ENCODE measurements at places on chromosomes 13 and 19.

DNA sequence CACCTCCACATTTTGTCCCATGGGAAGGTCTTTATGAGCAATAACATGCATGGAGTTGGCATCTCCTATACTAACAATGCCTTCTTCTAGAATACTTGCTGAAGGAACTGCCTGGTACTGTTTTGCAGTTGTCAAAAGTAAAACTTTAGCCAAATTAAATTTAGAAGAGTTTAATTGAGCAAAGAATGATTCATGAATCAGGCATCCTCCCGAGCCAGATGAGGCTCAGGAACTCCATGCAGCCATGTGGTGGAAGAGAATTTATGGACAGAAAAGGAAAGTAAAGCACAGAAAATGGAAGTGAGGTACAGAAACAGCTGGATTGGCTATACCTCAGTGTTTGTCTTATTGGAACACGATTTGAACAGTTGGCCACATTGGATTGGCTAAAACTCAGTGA lies 1081.9 kb downstream of the SLITRK1 start:
- DNase-seq = no peak

DNA sequence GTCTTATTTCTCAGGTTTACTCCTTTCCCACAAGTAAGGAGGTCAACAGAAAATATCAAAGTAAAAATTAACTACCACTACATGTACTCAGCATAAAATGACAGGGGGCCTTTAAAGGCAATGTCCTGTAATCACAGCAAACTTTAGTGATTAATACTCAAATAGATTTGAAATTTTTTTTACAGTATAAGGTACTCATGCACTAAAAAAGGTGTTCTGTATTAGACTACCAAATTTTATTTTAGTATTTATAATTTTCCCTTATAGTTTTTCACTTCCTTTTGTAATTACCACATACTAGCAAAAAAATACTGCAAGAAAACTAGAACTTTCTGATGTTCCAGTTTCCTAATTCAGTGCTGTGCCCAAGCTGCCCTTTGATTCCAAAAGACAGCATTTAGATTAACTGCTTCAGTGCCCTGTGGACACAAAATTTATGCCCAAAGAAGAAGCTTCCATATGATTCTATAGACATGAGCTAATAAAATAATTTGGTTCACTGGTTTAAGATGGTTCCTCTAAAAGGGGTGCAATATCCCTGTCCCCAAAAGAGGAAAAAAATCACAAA lies 70.6 kb downstream of the KLF12 start:
- DNase-seq = no peak

- DNase-seq = no peak
Measured at GRCh38 chr19:12656899-12657571, 9.5 kb downstream of the MAN2B1 start.

- DNase-seq = no peak
Measured at GRCh38 chr13:44814836-44815235, 174.4 kb downstream of the NUFIP1 start.

DNA sequence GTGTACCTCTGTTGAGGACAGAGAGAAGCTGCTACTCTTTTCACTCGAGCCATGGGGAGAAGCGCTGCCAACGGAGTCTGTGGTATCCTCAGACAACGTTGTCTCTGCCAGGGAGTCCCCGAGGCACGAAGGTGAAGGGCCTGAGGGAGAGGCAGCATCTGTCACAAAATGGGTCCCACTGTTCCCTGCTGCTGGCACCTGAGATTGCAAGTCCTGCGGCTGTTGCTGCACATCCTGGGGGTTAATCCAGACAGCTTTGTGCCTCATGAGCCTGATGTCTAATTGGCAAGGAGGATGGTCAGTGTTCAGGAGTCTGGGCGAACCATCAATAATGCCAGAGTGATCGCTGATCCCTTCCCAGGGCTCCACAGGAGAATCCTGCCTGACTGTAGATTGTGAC lies 15.0 kb downstream of the RUBCNL start:
- no peak for DNase-seq

- DNase-seq = no peak
Measured at GRCh38 chr19:16435999-16436650, 35.6 kb downstream of the EPS15L1 start.

DNA sequence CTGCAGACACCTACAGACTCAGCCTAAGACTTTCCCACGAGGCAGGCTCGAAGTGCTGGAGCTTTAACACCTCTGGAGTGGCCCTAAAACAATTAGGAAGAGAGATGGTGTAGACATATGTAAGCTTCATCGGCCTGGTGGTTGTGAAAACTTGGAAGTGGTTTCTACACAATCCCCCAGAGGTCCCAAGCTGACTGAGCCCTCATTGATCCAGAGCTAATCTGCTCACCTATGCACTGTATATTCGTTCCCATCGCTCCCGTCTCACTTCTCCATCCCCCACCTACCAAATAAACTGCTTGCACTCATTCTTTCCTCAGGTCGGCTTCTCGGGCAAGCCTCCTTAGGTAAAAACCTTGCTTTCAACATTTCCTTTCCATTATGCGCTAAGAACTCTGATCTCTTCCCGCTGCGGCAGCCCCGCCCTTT lies 767 bp upstream of the ZNF793 start:
- DNase-seq = no peak

DNA sequence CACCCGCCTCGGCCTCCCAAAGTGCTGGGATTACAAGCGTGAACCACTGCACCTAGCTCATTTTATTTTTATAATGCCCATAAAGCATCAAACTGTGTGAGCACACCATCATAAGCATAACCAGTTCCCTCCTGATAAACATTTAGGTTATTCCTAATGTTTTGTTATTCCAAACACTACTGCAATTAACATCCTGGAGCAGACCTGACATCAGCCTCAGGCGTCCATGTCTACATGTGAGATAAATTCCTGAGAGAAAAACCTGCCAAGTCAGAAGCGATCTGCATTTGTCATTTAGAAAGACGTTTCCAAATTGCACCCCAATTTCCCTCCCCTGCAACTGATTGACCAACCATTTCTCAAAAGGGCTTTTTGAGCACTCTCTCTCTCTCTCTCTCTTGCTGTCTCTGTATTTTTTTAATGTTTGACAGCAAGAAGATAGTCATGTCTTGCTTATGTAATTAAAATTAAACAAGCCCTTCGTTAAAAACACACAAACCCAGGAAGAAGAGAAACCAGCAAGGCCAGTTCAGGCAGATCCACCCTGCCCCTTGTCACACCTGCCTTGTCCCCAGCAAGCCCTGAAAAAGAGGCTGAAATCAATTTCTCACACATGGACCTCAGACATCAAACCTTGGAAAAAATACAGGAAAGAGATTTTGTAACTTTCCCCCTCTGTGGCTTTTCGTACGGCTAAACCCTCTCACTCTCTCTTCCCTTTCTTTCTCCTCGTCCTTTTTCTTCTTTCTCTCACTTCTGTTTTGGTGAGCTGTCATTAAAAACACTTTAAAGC lies 9.9 kb downstream of the LYPD3 start:
- no peak for DNase-seq

DNA sequence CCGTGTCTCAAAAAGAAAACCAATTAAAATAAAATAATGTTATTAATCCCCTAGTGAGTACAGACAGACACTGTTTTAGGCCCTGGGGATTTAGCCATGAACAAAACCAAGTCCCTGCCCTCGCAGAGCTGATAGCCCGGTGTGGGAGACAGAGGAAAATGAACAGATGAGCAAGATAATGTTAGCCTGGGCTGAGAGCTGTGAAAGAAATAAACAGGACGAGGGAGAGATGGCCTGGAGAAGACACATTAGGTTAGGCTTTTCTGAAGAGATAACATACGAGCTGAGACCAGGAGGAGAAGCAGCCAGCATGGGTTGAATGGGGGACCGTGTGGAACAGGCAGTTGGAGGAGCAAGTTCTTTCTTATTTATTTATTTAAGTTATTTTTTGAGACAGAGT lies 9.0 kb downstream of the RELB start:
- DNase-seq = no peak

- DNase-seq = no peak
Measured at GRCh38 chr19:5126498-5127223, 157.7 kb downstream of the KDM4B start.

DNA sequence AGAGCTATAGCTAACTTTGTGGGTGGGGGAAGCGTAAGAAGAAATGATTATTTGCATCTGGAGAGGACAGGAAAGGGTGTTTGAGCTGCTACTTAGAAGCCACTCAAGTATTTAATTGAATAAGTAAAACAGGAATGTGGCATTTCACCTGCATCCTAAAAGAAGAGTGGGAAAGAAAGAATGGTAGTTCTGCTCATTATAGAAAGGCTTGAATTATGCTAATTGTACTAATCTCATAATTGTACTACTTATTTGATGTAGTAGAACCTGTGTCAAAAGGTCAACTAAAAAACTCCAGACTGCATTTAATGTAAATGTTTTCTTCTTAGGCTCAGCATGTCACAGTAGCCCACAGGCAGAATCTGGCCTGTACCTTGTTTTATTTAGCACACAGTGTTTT lies 113.6 kb downstream of the RNF17 start:
- no peak for DNase-seq

DNA sequence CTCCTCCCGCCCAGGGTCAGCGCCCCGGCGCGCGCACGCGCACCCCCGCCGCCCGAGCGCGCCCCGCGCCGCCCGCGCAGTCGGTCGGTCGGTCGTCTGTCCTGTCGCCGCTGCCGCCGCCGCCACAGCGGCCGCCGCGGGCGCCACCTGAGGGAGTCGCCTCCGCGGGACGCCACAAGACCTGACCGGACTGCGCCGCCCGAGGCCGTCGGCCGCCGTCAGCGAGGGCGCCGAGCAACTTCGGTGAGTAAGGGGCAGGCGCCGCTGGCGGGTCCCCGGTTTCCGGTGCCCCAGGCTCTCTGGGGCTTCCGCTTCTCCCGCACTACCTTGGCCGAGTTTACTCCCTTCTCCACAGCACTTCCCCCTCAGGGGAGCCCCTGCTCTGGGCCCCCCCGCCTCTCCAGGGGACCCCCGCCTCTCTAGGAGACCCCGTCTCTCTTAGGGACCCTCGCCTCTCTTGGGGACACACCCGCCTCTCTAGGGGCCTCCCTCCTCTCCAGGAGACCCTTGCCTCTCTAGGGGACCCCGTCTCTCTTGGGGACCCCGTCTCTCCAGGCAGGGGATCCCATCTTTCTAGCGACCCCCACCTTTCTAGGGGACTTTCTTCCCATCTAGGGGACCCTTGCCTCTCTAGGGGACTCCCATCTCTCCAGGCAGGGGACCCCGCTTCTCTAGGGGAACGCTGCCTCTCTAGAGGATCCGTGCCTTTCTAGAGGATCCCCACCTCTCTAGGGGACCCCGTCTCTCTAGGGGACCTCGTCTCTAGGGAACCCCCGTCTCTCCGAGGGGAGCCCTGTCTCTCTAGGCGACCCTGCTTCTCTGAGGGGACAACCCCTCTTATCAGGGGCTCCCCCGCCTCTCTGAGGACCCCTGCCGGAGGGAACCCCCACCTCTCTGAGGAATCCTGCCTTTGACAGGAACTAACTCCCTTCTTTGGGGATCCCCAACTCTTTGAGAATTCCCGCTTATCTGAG lies 19.3 kb upstream of the GATAD2A start:
- DNase-seq = no peak

DNA sequence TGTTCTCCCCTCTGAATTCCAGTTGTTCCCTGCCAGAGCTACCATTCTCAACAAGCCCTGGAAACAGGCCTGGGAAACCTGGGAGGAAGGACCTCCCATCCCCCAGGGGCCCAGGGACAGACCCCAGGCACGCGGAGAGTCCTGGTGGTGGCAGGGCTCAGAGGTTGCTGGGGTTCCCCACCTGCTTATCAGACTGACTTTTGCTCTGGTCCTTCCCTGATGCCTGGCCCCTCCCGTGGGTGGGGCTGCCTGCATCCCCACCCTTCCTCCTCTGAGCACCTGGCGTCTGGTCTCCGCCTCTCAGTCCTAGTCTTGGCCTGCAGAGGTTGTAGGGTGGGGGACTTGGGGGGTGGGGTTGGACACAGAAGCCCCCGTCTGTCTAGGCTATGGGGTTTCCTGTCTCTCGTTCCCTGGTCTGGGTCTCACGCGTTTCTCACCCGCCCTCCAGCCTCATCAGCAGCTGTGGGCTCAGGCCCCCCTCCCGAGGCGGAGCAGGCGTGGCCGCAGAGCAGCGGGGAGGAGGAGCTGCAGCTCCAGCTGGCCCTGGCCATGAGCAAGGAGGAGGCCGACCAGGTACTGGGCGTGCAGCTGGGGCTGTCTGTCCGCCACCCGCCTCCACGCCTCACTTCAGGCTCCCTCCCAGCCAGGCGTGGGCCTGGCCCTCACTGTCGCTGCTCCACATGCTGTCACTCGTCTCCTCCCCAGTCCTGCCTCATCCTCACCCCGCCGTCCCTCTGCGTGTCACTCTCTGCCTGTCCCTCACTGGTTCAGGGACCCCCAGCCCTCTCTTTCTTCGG lies 13.6 kb downstream of the EPN1 start:
- DNase-seq = no peak

- DNase-seq = no peak
Measured at GRCh38 chr13:36875961-36876360, 44.1 kb downstream of the SMAD9 start.

DNA sequence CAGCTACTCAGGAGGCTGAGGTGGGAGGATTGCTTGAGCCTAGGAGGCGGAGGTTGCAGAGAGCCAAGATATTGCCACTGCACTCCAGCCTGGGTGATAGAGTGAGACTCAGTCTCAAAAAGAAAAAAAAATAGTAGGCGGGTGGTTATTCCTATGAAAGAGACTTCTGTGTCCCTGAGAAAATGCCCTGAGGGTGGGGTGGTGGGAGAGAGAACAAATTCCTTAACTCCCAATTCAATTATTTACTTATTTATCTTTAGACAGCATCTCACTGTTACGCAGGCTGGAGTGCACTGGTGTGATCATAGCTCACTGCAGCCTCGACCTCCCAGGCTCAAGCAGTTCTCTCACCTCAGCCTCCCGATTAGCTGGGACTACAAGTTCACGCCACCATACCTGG lies 10.3 kb upstream of the EEF2 start:
- no peak for DNase-seq

DNA sequence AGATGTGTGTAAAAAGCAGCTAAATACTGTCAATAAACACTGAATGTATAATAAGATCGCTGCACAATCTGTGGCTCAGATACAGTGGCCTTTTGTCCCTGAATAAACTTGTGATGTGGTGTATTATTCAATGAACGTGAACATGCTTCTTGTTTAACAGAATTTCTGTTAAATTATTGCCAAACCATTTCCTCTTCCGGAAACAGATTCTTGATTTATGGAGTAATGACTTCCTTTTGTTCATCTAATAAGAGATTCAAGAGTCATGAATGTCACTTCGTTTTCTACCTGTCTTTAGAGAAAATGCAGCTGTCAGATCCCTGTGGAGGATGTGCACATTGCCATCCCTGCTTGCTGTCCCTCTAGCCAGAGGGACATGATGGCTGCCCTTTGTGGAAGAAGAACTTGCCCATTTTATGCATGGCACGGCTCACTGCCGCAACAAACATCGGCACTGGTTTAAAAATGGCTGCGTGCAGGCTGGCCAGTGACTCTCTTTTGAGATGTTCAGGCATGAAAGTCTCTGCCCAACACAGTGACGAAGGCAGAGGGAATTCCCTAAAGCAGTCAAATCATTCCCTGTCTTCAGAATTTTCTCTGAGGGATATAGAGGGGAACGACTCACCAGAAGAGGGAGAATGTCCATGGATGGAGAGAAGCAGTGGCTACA lies 3.1 kb upstream of the TNFSF13B start:
- DNase-seq = no peak

GRCh38 chr13:76719955-76720354 lies 166.2 kb downstream of the KCTD12 start:
- no peak for DNase-seq

- no peak for DNase-seq
Measured at GRCh38 chr13:89726690-89727435, 1620.6 kb upstream of the MIR17HG start.

Data from activated T-helper 2 cell treated with anti-CD3 and anti-CD28 coated beads, Interferon-gamma antibody, Interleukin-2, Interleukin-4, amounts not matched to agents 10 μg/mL and 5 μg/mL and 100 μg/mL, durations not matched to agents 14 hours and 24 hours and 36 hours (primary cell).